ENCODE measurements at places on chromosomes 7 and 10. TPM values are rescaled to one million over a fixed set of nuclear protein-coding genes. Genes with fewer than 3 reads are reported as not detected.
A peak's percentile ranks its signal among the peaks of the same experiment; 100 is the strongest.

GNAT3 gene
- total RNA-seq, result 2.0 TPM

DNA sequence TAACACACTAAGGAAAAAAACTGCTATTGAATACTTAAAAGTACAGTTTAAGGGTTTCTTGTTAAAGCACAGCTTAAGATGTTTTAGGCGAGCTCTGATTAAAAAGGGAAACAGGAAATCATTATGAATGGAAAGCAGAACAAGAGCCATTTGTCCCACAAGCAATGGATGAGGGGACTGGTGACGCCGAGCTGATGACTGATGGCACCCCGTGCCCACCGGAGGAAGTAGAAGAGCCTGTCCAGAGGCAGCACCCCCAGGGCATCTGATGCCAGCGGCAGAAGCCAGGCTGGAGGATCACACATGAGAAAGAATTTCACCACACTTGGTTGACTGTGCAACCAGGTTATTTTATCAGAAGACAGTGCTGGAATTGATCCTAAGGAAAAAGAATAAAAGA lies 15.0 kb upstream of the INSIG1 start:
- DNase-seq, result no peak
- no peaks in the 10 kb centered on the region for H3K4me1 ChIP-seq
- H3K27ac ChIP-seq, result no peak overlapping the region
- no peaks in the 10 kb centered on the region for H3K27me3 ChIP-seq
- H3K36me3 ChIP-seq, result peaks cover 9% of the 10 kb centered on the region

LIPJ gene
- total RNA-seq, result 0.22 TPM

GRCh38 chr7:158740657-158741293 lies 36.2 kb upstream of the NCAPG2 start:
- peaks cover 3% of the 10 kb centered on the region for H3K4me1 ChIP-seq
- H3K27ac ChIP-seq, result no peak overlapping the region
- no peaks in the 10 kb centered on the region for H3K27me3 ChIP-seq
- H3K36me3 ChIP-seq, result no peaks in the 10 kb centered on the region
- no peak for DNase-seq

DNA sequence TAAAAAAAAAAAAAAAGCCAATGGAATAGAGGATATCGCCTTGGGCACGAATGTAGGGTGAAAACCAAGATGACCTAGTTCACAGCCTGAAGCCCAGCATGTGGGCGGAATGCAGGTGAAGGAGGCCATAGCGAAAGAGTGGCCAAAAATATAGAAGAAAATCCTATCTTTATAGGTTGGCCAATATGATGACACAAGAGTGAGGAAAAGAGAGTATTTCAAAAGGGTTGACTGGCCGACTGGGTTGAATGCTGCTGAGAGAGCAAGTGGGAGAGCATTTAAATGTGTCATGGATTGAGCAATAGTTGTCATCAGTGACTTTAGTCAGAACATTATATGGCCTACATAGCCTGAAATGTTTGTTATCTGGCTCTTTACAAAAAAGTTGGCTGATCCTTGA lies 17.2 kb upstream of the GLI3 start:
- no peaks in the 10 kb centered on the region for H3K36me3 ChIP-seq
- H3K27me3 ChIP-seq, result no peaks in the 10 kb centered on the region
- no peak overlapping the region for H3K4me3 ChIP-seq
- DNase-seq, result no peak
- no peak overlapping the region for H3K27ac ChIP-seq

STRIP2 gene
- 3.3 TPM for total RNA-seq

- peaks cover 3% of the 10 kb centered on the region for H3K4me1 ChIP-seq
- no peak for DNase-seq
- H3K4me3 ChIP-seq, result no peak overlapping the region
Measured at GRCh38 chr10:45652511-45652910, 20.1 kb downstream of the ZFAND4 start.

- no peaks in the 10 kb centered on the region for H3K36me3 ChIP-seq
- H3K4me3 ChIP-seq, result peak overlapping the region; percentile 52
- H3K4me1 ChIP-seq, result peaks cover 33% of the 10 kb centered on the region
- peak; percentile 75 for DNase-seq
- peak overlapping the region; percentile 88 for H3K27ac ChIP-seq
Measured at GRCh38 chr7:74033372-74034311, 5.7 kb downstream of the ELN start.

GRCh38 chr10:60759181-60759580 lies 19.1 kb upstream of the CDK1 start:
- H3K4me3 ChIP-seq, result no peak overlapping the region
- no peak for DNase-seq
- no peaks in the 10 kb centered on the region for H3K36me3 ChIP-seq
- no peaks in the 10 kb centered on the region for H3K27me3 ChIP-seq
- H3K27ac ChIP-seq, result no peak overlapping the region
